ENCODE measurements at places on chromosomes 1 and 21. TPM values are rescaled to one million over a fixed set of nuclear protein-coding genes. Genes with fewer than 3 reads are reported as not detected.

Gene MAP10
- total RNA-seq: 1.2 TPM

- DNase-seq: no peak
- no peaks in the 10 kb centered on the region for H3K36me3 ChIP-seq
- no peaks in the 10 kb centered on the region for H3K27me3 ChIP-seq
These were observed 8.4 kb upstream of the VCAM1 start for GRCh38 chr1:100710906-100711682.

DNA sequence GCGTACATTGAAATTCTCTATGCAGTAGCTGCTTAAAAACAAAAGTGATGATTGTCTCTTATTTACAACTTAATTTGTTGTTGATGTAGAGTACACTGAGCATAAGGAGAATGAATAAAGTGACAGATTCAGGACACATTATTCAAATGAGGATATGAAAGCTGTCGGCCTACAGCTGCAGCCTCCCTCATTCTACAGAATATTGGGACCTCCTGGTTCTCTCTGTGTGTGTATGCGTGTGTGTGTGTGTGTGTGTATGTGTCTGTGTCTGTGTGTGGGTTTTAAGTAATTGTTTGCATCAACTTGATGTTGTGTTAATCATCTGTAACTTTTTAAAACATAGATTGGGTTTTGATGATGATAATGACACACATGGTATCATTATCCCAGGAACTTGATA lies 17.9 kb downstream of the PROX1 start:
- H3K27me3 ChIP-seq: no peaks in the 10 kb centered on the region
- no peaks in the 10 kb centered on the region for H3K4me1 ChIP-seq
- no peak overlapping the region for H3K4me3 ChIP-seq

Gene SLC35F3
- total RNA-seq: 0.08 TPM

Gene PPIAL4G
- total RNA-seq: 0.11 TPM

Gene EXO1
- 0.25 TPM for total RNA-seq
